ENCODE measurements at places on chromosomes 2 and 18.
A peak's percentile ranks its signal among the peaks of the same experiment; 100 is the strongest.

GRCh38 chr2:209721497-209721896 is 50.1 kb upstream of the UNC80 start:
- DNase-seq, result no peak

GRCh38 chr2:85095094-85095493 is 38.1 kb upstream of the TCF7L1 start:
- no peak for DNase-seq

DNA sequence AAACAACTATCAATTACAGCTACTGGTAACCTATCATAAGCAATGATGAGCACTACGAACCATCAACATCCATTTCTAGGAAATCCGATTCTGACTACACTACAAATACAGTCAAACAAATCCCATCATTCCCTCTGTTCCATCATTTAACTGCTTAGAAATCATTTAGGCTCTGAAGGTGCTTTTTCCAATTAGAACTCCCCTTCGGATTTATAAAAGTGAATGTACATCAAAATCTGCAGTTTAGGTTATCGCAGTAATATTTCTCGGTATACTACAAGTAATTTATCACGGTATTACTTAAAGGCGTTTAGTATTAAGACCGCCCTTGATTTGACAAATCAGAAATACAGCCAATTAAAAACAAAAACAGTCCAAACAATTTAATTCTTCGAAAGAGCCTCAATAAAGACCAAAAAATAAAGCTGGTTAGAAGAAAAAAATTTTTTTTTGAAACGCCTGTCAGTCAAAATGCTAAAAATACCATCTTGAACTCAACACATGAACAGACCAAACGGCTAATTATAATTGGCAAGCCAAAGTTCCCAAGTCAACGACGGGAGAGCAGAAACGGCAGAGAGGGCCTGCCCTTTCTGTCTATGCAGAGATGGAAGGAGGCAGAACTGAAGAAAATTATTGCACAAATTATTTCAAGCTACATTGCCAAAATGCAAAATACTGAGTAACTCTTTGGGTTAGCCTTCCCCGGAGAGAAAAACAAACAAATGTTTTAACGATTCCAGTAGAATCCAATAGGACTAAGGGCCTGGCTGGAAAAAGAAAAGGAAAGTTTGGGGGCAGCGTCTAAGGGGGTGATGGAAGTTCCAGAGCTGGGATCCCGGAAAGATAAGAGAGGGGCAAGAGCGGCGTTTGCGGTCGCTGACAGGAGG is 1.2 kb downstream of the VPS54 start:
- peak; percentile 38 for DNase-seq

- no peak for DNase-seq
These were observed 274.9 kb upstream of the LRRTM4 start for GRCh38 chr2:77797088-77797487.

DNA sequence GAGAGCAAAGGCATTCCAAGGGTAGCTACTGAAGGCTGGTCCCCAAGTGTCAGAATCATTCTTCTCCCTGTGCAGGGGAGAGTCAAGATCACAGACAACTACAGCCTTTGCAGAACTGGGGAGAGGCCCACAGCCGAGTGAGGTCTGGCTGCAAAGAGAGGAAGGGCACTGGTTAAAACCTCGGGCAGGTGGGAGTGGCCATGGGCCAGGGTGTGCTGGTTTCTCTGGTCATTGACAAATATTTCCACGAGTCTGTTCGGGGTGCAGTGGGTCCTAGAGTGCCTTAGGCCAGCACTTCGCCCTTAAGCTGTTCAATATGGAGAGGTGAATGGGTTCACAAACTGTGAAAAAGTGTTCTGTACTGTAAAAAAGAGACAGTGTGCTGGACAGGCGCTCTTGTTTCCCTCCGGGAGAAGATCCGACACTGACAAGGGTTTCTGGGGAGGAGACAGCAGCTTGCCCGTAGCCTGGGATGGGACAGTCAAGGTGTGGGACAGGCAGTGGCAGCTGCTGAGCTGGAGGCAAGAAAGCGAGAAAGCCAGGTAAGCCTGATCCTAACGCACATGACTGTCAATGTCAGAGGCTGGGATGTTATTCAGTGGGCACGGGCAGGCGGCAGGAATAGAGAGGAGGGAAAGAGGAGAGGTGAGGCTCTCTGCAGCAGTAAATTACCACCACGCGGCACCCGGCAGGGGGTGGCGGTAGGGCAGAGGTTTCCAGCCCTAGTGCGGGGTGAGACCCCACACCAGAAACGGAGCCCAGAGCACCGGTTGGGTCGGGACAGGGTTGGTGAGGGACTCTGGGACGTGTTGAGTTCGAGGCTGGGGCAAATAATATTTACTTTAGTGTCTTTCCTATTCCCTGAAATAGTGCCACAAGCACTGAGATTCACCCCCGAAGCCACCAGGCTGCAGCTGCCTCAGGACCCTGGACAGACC is 2.0 kb downstream of the NPPC start:
- DNase-seq, result no peak

Measured in body of pancreas (tissue), 4 donors.